CD4-positive, alpha-beta T cell treated with Interleukin-6 at 100 ng/mL for 8 hours (primary cell): ENCODE measurements at places on chromosomes 6 and 20.

DNA sequence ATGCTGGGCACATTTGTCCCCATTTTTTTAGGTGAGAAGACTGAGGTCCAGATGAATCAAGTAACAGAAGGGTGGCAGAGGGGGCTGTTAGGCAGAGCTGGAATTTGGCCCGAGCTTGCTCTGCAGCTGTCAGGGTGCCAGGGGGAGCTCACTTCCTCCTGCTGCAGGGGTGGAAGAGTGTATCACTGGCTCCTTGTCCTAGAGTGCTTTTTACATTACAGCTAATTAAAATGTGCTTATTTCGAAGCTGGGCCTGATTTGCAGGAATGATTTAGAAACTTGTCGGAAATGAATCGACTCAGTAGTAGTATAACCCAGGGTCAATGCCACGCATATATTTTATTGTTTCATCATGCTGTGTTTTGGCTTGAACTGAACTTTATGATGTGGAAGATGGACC lies 11.1 kb downstream of the TOX2 start:
- peak; percentile 22 for DNase-seq

DNA sequence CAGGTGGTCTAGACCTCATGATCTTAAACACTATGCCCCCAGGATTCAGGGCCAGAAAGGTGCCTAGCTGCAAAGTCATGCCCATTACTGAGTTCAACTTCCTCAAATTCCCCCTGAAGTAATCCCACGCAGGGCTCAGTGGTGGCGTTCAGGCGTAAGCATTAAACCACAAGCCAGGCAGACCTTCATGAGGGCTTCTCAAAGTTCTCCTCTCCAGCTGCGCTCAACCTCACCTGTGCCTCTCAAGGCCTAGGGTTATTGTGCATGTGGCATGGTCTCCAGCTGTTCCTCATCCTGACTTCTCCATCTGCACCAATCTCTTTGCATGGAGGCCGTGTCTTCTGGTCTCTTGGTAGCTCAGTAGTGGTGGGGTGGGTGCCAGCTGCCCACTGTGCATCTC lies 113.6 kb downstream of the TSHZ2 start:
- no peak for DNase-seq

GRCh38 chr6:44050872-44051505 lies 76.3 kb downstream of the MRPL14 start:
- DNase-seq, result no peak

- DNase-seq, result no peak
These were observed 46.6 kb downstream of the SCGN start for GRCh38 chr6:25698631-25699030.

GRCh38 chr6:97668716-97669115 lies 385.7 kb upstream of the MMS22L start:
- DNase-seq, result no peak

DNA sequence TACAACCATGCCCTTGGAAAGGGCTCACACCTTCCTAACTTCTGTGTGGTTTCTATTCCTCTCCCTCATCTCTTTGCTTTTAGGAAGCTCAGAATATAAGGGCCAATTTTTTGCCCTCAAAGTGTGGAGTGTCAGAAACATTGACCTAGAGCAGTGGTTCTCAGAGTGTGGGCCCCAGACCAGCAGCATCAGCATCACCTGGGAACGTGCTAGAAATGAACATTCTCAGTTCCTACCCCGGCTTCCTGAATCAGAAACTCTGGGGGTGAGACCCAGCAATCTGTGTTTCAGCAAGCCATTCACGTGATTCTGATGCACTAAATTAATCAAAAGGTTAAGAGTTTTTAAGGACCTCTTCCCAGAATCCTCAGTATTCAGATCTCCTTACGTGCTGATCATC lies 47.9 kb upstream of the IL17A start:
- no peak for DNase-seq

DNA sequence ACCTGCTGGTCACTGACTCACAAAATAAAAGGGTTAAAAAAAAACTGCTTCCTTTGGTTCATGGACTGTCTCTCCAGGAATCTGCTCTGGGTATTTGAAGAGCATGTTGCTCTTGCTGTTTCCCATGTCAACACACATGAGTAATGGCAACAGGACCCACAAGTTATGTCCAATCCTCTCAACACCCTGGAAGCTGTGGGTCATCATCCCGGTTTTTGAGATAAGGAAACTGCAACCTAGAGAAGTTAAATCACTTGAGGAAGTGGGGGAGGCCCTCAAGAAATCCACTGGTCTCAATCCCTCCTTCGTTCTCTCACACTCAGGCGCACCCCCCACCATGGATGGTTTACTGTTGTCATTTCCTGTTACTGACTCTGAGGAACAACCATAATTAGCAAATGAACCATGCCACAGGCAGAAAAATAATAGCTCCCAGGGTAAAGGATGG lies 12.4 kb downstream of the MAP1LC3A start:
- DNase-seq, result no peak

DNA sequence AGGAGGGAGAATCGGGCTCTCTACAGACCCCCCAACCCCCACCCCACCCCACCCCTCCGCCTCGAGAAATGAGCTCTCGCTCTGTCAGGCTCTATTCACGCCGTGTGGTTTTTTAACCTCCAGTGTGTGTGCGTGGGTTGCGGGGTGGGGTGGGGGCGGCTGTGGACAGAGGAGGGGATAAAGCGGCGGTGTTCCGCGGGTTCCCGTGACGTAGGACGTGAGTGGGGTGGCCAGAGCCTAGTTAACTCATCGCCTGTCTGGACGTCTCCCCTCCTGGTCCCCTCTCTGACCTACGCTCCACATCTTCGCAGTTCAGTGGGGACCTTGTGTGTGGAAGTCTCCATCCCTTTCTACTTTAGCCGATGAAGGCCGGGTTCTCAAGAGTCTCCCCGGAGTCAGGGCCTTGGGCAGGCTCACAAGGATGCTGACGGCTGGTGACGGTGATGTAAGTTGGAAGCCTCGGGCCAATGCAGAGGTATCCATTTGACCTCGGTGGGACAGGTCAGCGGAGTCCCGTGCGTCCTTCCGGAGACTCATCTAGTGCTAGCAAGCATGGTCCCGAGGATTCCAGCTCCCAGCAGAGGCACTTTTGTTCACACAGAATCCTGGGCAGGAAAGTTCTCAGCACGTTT lies 1507.1 kb upstream of the DEFB115 start:
- DNase-seq, result no peak

GRCh38 chr6:164039954-164040375 lies 625.4 kb downstream of the QKI start:
- DNase-seq, result peak; percentile 39

DNA sequence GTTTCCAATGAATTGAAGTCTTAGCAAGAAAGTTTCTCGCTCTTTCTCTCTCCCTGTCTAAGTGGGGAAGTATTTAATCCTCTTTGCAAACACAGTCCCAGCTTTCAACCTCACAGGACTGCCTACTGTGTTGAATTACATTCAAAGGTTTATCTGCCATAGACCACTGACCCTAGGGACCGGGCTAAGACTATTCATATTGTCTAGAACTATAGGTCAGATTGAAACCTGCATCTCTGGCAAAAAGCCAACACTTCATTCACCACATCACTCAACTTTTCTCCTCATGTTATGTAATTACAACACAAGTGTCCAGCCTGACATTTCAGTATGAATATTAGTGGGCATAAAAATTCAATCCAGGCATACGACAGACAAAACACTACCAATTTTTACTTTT lies 314.7 kb upstream of the RSPO3 start:
- DNase-seq, result no peak

DNA sequence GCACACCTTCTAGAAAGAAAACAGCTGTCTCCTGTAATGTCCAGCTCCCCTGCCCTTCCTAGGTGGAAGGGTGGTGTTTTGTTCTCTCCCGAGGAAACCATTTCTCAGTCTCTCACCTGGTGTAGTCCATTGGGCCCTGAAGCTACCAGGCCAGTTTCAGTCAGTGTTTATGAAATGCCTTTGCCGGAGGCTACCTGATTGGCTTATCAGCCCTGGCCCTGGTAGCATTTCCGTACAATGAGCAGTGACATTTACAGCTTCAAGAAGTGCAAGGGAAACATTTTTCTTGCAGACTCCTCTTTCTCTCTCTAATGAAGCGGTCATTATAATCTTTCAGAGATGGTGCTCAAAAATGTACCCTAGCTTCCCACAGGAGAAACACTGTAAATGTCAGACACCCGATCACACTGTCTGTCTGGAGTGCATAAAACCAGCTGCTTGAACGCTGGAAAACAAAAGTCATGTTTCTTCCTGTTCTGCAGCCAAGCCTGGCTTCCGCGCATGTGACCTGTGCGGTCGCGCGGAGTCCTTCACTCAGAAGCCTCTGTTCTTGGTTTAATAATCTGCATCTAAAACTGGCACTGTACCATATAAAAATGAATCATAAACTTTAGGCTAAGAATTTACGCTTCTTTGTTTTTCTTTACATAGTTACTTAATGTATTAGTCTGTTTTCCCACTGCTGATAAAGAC lies 28.4 kb upstream of the SAYSD1 start:
- DNase-seq, result no peak

GRCh38 chr20:43838703-43839060 lies 76.0 kb upstream of the TOX2 start:
- no peak for DNase-seq

GRCh38 chr6:129050086-129050485 lies 167.1 kb downstream of the LAMA2 start:
- DNase-seq, result no peak

GRCh38 chr6:121940728-121941127 lies 458.7 kb upstream of the HSF2 start:
- DNase-seq, result no peak

DNA sequence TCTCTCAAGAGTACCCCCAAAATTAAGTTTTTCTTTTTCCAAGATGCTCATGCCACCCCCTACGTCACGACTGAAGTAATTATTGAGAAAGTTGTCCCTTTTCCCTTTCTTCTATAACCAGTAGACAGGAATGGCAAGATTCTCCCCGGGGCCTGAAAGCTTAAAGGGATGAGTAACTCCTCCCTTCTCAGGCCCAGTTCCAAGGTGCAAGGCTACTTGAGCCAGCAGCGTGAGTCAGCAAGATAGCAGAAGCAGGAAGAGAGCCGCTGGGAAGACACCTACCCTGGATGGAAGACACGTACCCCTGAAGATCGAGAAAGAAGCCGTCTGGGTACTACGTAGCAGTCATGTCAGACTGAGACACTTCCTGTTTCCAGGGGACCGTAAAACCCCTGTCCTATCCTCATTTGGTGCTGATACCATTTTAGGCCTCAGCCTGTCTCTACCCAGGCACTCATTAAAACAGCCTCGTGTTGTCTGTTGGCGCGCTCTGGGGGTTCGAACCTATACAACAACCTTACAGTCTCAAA lies 241.0 kb downstream of the ADGRG6 start:
- DNase-seq, result no peak

DNA sequence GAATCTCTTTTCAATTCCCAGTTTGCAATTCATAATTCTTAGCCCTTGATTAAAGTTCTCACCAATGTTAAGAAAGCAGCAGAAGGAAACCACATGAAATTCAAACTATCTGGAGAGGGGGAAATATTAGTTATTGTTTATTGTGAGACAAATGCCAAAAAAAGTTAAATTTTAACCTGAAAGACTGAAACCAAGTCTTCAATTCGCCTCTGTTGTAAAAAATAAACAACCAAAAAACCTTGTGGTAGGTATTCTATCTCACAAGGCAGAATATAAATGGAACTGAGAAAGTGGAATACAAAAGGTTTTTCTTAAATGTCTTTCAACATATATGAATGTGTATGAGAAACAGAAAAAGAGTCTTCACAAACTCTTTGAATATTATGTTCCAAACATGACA lies 24.8 kb downstream of the TMX4 start:
- no peak for DNase-seq

DNA sequence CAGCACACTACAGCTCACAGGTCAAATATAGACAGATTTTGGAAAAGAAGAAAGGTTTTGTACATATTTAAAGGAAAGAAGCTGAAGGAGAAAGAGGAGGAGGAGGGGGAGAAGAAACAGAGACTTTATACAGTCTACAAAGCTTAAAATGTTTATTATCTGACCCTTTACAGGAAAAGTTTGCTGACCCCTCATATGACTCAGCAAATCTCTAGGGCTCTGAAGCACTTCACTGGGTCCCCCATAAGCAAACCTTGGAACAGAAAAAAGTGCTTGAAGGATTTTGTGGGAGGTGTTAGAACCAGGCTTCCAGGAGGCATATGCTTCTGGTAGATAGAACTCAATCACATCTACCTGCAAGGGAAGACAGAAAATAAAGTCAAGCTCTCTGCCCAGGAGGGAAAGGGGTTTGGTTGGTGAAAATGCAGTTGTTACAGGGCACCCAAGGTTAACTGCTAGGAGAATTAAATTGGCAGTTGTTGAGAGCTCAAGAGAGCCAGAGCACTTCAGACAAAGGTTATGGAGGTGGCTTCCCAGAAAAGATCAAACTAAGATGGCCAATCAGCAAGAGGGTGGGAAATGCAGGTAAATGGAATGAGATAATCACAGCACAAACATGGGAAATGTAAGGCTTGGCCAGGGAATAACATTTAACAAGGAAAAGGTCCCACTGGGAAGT lies 207.4 kb upstream of the SGK1 start:
- no peak for DNase-seq

- no peak for DNase-seq
These were observed 24.7 kb downstream of the MRPL14 start for GRCh38 chr6:44102527-44102926.

GRCh38 chr6:78911218-78911940 lies 44.0 kb downstream of the IRAK1BP1 start:
- DNase-seq, result no peak

- DNase-seq, result no peak
These were observed 16.6 kb downstream of the DCDC2 start for GRCh38 chr6:24340998-24341938.

- DNase-seq, result no peak
These were observed 33.4 kb downstream of the LRRC1 start for GRCh38 chr6:53828215-53828614.

DNA sequence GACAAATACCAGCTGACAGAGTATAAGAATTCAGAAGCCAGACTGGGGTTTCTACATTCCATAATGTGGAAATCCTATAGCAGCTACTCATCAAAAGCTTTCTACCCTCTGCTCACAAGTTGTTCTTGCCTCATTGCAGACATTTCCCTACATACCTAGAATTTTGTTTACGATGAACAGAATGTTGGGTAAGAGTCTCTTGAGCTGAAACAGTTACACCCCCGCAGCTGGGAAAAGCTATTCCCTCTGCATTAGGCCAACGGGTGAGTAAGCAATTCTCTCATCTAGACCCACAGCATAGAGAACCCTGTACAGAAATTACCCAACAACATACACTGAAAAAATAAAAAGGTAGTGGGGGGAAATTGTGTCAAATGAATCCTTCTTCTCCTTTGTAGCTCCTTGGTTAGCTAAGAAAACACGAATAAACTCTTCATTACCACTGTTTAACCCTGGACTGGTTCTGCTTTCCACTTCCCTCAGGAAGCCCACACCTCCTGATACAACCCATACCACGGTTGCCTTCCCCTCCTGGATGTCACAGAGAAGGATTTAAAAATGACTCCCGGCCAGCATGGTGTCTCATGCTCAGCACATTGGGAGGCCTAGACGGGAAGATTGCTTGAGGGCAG lies 215.0 kb upstream of the SHLD1 start:
- DNase-seq, result no peak
